C1 segment of cervical spinal cord (tissue), 14 donors: ENCODE measurements at places on chromosomes 16 and 17.

GRCh38 chr16:54805648-54806047, 125.0 kb upstream of the IRX5 start:
- no peak for DNase-seq

DNA sequence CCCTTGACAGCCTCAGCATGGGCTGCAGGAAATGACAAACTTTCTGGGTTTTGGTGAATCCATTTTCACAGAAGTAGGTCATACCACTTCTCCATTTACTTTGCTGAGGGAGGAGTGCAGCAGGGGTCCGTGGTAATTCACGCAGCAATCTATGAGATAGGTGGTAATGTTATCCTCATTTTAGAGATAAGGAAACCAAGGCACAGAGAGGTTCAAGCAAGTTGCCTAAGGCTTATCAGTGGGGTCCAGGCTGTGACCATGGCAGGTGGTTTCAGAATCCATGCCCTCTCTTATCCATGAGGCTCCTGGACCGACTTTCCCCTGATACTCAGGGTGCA, 12.6 kb downstream of the TBX4 start:
- no peak for DNase-seq

GRCh38 chr17:57699751-57700219, 45.3 kb downstream of the CCDC182 start:
- DNase-seq: no peak

DNA sequence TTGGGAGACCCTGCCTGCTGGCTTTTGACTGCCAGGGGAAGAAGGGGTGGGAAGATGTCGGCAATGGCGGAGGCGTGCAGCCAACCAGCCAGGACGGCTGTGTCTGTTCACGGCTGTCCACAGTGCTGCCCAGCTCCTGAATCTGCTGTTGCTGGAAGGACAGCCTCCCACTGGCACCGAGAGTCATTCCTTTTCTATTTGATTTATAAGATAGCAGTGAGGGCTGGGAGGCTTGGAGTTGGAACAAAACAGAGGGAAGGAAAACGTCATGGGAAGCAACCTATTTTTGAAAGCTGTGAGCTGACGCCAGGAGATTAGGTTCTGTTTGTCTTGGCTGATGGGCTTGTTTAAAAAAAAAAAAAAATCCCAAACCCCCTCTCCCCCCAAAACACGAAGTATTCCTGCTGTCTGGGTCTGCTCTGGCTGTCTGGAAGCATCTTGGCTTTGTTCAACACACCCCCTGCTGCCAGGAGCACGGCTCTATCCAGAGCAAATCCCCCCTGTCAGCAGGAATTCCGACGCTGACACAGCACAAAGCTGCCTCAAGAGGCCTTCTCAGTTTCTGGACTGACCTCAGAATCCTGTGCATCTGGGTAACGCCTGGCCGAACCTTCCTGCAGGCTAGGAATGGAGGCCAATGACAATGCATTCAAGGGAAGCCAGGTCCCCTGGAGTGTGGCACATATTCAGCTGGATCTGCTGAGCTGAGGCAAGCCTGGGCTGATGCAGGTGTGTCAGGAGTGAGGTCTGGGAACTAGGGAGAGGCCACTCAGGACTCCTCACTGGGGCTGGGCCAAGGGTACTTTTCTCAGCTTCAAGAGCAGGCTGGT, 41.0 kb upstream of the SREBF1 start:
- peak; percentile 31 for DNase-seq

GRCh38 chr16:35794896-35795295, 2335.5 kb downstream of the TP53TG3F start:
- DNase-seq: no peak

GRCh38 chr17:49755663-49756283, 8.2 kb downstream of the FAM117A start:
- no peak for DNase-seq

DNA sequence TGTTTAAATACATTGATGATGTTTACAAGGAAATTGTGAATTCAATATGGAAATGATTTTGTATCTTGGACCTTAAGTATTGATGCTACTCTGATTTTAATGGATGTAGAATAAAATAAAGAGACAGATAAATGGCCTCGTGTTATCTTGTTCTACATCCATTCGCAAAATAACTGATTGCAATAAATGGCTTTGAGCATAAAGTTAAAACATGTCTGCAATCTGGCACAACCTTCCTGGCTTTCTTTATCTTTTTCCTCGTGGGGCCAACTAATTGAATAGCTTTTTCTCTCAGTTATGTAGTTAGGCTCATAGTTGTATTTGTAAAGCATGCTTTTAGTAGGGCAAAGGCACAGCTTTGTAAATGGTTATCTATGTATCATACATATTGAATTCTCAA, 691.4 kb downstream of the CDH8 start:
- no peak for DNase-seq

GRCh38 chr17:66240630-66241029, 11.4 kb upstream of the APOH start:
- no peak for DNase-seq

DNA sequence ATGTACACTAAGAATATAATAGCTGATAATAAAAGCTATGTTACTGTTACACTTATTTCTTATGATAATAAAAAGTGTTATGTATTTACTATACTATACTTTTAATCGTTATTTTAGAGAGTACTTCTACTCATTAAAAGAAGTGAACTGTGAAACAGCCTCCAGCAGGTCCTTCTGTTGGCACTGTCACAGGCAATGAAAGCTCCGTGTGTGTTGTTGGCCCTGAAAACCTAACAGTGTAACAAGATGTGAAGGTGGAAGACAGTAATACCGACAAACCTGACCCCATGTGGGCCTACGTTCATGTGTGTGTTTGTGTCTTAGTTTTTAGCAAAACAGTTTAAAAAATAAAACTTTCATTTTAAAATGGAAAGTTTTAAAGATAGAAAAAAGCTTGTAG, 91.8 kb downstream of the STH start:
- DNase-seq: no peak

- DNase-seq: no peak
These were observed 204.0 kb upstream of the CCL2 start for GRCh38 chr17:34051046-34051445.

DNA sequence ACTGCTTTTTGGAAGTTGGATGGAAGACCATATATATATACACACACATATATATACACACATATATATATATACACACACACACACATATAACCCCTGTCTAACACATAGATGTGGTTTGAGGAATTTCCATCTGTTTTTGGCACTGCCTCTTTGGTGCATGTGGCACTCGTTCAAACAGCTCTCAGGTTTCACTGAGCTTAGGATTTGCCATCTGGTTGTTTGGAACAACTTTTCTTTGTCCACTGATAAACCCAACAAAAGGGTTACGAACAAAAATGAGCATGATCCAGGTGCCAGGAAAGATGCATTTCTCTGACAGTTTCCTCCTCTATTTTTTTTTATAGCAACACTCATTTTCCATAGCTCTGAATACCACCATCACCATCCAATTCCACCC, 14.6 kb upstream of the KCNJ16 start:
- DNase-seq: no peak

DNA sequence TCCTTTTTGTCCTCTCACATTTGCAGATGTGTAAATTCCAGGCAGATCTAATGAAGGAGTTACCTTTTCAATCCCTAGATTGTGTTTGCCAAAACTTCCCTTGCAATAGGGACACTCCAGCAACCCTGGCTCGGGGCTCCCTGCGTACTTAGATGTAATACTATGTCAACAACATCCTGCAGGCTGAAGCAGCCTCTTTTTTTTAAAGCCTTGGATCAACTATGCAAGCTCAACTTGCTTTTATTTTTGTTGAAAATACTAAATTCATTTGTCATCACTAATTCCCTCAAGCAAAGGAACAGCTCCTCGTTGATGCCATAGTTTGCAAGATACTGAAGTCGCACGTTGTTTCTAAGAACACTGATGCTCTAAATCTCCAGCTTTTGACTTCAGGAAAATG, 59.1 kb downstream of the GRIN2A start:
- no peak for DNase-seq

- DNase-seq: peak; percentile 29
These were observed 171.7 kb downstream of the ZFHX3 start for GRCh38 chr16:72876221-72876620.

DNA sequence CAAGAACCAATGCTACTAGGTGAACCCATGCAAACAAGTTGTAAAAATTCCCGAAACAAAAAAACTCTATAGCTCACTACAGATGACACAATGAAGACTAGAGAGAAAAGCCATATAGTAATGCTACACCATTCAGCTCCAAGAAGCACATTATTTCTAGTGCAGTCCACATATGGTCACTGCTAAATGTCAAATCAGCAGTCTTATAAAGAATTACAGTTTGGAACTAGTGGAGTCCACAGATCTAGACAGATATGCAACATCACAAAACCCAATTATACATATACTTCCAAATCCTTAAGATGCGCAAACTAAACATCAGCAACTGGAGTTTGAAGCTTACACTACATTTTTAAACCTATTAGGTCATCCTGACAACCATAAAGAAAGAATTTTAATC, 33.5 kb downstream of the GPATCH8 start:
- no peak for DNase-seq

- DNase-seq: no peak
These were observed 187.6 kb downstream of the MYO1D start for GRCh38 chr17:32689348-32689747.

- no peak for DNase-seq
These were observed 10.0 kb upstream of the CD300LD start for GRCh38 chr17:74601944-74602572.

- DNase-seq: no peak
These were observed 2.7 kb downstream of the CBFA2T3 start for GRCh38 chr16:88974080-88974915.

GRCh38 chr17:16215002-16215272, 397 bp downstream of the NCOR1 start:
- DNase-seq: peak; percentile 52

GRCh38 chr17:49402706-49403105, 12.0 kb downstream of the PHB1 start:
- no peak for DNase-seq

- DNase-seq: no peak
These were observed 30.9 kb downstream of the BRCA1 start for GRCh38 chr17:43094129-43094835.

DNA sequence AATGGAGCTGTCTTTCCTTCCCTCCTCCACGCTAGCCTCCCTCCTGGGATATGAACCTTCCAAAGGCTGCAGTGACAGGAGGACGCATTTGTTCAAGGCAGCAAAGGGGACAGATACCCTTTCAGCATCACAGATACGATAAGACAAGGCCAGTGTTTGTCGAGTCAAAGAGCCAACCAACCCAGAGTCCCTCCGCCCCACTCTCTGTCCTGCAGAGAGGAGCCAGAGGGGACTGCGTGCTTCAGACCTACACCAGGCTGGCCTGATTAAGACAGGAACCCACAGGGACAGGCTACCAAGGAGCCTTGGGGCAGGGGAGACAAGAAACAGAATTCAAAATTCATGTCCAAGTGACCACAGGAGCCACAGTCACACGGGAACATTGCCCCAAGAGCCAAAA, 72.6 kb upstream of the CDH5 start:
- no peak for DNase-seq

GRCh38 chr16:22970209-22970865, 156.4 kb downstream of the HS3ST2 start:
- DNase-seq: no peak

- no peak for DNase-seq
These were observed 32.4 kb downstream of the CACNG3 start for GRCh38 chr16:24288516-24288915.

DNA sequence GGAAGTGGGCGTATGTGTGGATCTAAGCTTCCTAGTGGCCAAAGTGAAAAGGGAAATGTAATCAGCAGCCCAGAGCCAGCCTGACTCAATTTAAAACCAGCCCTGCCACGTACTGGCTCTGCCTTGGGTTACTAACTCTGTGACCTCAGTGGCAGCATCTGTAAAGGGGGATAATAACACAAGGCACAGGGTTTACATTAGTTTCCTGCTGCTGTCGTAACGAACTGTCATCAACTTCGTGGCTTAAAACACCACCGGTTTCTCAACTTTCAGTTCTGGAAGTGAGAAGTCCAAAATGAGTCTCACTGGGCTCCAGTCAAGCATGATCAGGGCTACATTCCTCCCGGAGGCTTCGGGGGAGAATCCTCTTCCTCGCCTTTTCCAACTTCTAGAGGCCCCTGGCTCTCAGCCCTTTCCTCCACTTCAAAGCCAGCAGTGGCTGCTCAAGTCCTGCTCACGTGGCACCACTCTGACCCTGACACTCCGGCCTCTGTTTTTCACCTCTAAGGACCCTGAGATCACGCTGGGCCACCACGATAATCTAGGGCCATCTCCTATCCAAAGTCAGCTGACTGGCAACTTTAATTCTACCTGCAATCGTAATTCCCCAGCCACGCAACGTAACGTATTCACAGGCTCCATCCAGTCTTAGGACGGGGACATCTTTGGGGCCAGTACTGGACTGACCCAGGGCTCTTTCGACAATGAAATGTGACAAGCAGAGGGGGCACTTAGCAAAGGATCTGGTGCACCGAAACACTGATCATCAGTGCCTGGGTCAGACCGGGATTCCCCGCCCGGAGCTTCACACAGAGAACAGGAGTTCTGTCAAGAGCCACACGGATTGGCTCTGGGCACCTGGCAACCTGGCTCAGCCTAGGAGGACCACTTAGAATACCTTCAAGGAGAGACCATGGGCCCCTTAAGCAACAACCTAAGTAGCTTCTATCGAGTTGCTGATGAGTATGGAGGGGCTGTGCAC, 14.5 kb downstream of the TMC6 start:
- DNase-seq: no peak

GRCh38 chr17:17304521-17304985, 1.4 kb downstream of the NT5M start:
- no peak for DNase-seq

GRCh38 chr16:65181071-65181561, 59.3 kb upstream of the CDH11 start:
- DNase-seq: no peak

DNA sequence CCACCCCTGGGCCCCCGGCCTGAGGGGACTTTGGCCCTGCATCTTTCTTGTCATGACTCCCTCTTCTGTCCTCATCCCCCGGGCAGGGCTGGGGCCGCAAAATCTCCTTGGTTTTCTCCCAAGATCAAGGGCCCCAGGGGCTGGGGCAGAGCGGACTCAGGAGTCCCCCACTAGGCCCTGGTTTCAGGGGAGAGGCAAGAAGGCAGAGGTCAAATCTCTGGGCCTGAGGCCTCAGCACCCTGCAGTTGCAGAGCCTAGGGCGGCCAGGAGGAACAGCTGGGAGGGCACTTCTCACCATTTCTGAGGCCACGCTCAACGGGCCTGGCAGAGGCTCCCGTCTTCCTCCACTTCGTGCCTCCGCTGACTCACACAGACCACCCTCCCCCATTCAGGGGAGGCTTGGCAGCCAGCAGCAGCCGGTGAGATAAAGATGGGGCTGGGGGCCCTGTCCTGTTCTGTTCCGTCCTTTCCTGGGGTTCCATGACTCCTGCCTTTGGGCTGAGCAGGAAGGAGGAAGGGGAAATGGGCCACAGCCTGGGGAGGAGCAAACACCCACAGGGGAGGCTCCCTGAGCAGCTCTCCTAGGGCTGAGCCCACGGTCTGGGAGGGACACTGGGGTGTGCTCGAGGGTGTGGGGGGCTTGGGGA, 12.4 kb downstream of the ZSCAN10 start:
- DNase-seq: no peak

GRCh38 chr17:55898195-55898594, 147.3 kb downstream of the PCTP start:
- no peak for DNase-seq
